ENCODE measurements at places on chromosomes 3 and 15.

GRCh38 chr15:38004218-38004861 lies 69.9 kb downstream of the TMCO5A start:
- no peak for DNase-seq

GRCh38 chr3:191136347-191136746 lies 62.7 kb upstream of the OSTN start:
- peak; percentile 56 for DNase-seq

GRCh38 chr3:65742914-65743313 lies 295.8 kb downstream of the MAGI1 start:
- DNase-seq, result no peak

GRCh38 chr3:38116471-38117162 lies 20.3 kb downstream of the ACAA1 start:
- peak; percentile 23 for DNase-seq

- no peak for DNase-seq
Measured at GRCh38 chr3:54257125-54257720, 134.9 kb downstream of the CACNA2D3 start.

DNA sequence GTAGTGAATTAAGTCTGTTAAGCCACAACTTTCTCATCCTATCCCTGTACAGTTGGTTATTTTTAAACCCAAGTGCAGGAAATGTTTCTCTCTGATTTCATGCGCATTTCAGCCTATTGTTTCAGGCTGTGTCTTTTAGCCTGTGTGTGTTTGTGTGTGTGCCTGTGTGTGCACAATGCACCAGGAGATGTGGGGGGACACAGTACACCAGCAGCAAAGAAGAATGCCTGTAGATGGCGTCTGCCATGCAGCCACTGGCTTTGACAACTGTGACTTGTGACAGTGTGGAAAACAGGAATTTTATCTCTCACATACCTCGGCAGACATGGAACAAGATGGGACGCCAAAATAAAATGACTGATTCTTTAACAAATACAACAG lies 43.6 kb upstream of the PLXNA1 start:
- peak; percentile 38 for DNase-seq

DNA sequence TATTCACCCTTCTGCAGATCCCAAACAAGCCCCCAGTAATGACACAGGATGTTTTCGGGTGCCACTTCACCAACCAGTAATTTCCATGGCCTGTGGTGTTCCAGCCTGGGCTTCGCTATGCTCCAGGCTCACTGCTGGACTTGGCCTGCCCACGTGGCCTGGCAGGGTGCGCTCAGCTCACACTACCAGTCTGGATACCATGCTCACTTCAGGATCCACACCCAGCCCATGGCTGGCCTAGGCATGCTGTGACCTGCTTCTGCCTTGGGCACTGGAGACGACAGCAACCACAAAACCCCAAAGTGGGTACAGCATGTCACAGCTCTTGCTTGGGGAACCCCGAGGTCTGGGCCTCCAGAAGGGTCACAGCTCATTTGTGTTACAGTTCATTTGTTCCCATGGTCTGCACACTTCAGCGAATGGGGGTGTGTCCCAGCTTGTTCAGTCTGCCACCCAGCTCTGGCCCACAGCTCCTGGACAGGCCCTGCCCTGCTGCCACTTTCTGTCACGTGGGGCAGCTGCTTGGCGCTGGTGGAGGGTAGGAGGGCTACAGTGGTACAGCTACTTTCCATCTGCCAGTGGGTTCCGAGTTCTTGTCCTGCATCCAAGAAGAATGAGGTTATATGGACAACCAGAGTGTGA lies 650.8 kb downstream of the MCTP2 start:
- DNase-seq, result no peak

GRCh38 chr3:111415018-111415417 lies 127.0 kb upstream of the CD96 start:
- no peak for DNase-seq

Measured in RPMI7951 (cell line).